ENCODE measurements at places on chromosomes 5 and 9. TPM values are rescaled to one million over a fixed set of nuclear protein-coding genes. Genes with fewer than 3 reads are reported as not detected.

DNA sequence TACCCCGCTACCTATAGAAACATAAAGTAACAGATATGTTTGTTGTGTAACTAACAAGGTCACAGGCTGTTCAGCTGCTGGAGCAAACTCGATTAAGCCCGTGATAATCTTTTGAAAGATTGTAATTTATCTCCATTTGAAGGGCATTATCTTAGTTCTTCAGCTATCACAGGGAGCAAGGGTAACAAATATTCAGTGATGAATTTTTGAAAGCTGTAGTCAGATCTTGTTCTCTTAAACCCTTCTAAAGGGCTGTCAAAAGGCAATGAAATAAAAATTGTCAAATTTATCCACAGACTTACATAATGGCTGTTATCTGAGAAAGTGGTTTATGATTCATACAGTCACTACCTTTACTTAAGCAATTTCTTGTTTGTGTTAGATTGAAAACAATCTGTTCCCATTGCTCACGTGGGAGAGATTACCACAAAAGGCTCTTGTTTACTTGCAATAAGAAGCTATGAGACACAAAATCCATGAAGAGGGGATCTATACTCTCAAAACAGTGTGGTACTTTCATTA, 78.3 kb upstream of the ZNF608 start:
- DNase-seq: peak; percentile 67

GPX8 gene
- total RNA-seq: 112 TPM

GRCh38 chr5:67989456-67989855, 226.1 kb upstream of the PIK3R1 start:
- DNase-seq: no peak

DNA sequence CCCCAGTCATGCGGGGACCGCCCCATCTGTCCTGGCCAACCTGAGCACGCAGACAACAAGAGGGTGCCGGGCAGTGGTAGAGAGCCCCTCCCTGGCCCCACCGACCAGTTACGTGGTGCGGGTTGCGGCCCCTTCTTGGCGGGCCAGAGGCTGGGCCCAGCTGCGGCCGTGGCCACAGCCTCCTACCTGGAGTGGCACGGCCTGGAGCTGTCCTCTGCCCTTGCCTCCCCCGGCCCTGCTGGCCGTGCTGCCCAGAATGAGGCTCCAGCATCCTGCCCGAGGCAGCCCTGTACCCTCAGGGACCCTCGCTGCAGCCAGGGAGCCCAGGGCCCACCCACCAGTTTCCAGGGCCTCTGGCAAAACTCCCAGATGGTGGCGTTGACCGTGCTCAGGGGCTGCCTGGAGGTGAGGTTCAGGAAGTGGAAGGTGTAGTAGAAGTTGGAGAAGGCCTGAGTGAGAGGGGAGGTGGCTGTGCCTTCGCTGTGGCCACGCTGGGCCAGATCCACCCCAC, 5.7 kb downstream of the ENTPD8 start:
- no peak for DNase-seq

GM2A gene
- 34.2 TPM for total RNA-seq

DNA sequence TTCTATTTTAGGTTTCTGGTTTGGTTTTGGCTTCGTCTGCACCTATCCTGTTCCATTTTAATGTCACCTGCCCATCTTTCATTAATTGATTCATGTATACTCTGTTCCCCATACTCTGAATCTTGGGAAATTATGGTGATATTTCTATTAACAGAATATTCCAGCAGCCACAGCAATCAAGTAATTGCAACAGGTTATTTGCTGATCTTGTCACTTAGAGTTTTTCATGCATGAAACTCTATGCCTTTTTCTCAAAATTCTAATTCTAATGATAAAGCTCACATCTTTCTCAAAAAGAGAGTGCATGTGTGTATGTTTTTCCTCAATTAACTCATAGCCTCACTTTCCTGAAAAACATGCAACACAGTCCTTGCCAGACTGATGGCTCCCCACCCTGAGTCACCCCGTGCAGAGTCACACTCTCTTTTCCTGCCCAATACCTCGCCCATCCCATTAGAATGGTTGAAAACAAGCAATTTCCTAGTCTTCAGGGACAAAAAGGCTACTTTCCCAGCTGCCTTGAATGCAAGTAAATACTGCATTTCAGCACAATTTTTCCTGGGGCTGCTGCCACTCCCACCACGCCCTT, 15.6 kb downstream of the GFRA3 start:
- DNase-seq: no peak

CXCL14 gene
- total RNA-seq: not detected

CYSRT1 gene
- total RNA-seq: 5.1 TPM

- no peak for DNase-seq
Measured at GRCh38 chr9:91765296-91765695, 184.7 kb downstream of the ROR2 start.

GRCh38 chr5:125210242-125210947, 464.0 kb upstream of the ZNF608 start:
- no peak for DNase-seq

DBH gene
- 0.02 TPM for total RNA-seq

GRCh38 chr5:1729641-1730486, 69.8 kb downstream of the MRPL36 start:
- DNase-seq: no peak

- no peak for DNase-seq
Measured at GRCh38 chr5:149904293-149904886, 40.2 kb downstream of the PDE6A start.

DNA sequence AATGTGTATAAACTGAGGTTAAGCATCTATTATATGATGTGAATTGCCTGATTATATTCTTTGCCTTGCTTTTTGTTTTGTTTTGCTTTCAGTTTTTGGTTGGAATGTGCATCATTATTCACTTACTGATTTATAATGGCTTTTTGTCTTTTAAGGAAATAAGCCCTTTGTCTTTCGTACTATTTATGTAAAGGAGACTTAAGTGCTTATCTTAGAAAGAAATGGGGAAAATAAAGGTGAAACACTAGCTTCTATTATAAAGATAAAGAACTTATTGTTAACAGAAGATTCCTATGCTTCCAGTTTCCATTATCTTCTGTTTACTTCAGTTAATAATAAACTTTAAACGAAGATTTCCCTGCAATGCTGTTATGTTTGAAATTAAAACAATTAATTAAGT, 23.3 kb downstream of the COX7C start:
- DNase-seq: no peak

DNA sequence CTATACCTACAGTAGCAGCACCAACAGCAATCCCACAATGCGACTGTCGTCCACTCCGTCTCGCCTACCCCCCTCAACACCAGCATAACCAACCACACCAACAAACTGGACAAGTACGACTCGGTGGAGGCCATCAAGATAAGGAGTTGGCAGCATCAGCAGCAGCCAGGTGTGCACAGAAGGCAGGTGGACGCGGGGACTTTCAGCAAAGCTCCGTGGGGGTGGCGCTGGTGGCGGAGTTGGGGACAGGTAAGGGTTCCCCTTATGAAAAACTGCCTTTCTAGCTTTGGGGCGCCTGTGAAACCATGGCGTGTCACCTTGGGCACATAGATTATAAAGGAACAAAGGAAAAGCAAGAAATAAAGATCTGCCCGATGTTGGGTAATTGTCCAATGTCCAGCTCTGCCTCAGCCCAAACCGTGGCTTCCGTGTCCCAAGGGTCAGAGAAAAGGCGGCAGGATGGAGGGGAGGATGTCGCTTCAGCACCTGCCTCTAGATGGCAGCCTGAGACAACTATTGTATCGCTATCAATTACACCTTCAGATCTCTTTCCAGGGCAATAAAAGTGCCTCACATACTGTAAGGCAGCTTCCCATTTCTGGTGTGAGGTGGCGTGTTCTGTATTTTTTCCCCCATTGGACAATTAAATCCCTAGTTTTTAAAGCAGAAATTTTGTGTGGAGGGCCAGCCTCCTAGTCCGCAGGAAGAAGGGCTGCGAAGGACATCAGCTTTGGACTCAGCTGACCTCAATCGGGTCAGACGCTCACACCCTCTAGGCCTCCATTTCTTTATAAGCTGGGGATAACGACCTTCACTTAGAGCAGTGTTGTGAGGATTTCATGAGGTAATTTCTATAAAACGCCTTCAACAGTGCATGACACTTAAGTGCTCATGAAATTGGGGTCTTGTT, 58.8 kb downstream of the MTRR start:
- DNase-seq: peak; percentile 76

DNA sequence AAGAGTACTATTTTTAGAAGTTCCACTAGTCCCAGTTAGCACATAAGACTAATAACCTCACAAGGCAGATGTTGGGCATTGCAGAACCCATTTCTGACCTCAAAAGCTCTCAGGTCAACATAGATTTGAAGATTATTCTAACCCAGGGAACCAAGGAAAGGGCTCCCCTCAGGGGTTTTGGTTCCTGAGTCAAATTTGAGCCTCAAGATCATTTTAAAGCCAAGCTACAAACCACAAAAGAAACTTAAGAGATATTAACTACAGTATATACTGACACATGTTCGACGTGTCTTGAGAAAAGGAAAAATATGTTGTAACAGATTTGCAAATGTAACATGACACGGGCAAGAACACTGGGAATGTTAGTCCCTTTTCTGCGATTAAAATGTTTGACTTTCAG, 88.6 kb downstream of the GNAQ start:
- DNase-seq: no peak

GRCh38 chr5:168327019-168327421, 35.6 kb downstream of the WWC1 start:
- no peak for DNase-seq

GRCh38 chr5:173880306-173880985, 7.7 kb upstream of the CPEB4 start:
- peak; percentile 30 for DNase-seq

CYLC2 gene
- not detected for total RNA-seq

HABP4 gene
- total RNA-seq: 51.5 TPM

OTP gene
- not detected for total RNA-seq

- DNase-seq: peak; percentile 39
Measured at GRCh38 chr5:166906991-166907713, 1384.3 kb upstream of the WWC1 start.

SLC6A3 gene
- total RNA-seq: not detected

DNA sequence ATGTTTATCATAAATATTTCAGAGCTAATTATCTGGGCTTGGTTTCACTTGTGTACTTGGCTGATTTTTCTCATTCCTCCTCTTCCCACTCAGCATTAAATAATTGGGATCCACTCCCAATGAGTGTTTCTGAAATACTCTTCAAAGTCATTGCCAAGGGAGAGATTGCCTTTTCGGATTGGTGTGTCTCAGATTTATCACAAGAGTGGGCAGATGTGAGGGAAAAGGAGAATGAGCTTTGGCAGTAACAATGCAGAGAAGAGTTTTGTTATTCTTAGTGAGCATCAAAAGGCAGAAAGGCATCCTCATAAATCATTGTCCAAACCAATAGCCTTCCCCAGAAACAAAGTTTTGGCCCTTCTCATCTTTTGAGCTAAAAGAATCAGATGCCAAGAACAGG, 79.2 kb downstream of the SEMA5A start:
- no peak for DNase-seq

TRIP13 gene
- total RNA-seq: 92.9 TPM

DNA sequence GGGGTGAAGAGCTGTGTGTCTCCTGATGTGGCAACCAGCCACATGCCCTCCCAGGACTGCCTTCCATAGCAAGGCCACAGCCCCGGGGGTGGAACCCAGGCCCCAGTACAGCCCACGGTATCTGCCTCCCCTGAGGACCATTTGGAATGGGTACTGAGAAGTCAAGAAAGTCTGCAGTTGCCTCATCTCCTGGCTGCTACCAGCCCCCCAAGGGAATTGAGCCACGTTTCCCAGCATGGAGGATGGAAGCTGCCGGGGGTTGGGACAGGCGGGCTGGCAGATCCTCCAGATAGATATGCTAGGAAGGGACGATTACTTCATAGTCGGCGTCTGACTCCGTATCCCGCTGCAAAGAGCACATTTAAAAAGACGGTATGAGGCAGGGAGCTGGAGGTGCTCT, 5.5 kb upstream of the DMRT2 start:
- DNase-seq: no peak

- DNase-seq: no peak
Measured at GRCh38 chr5:141484641-141485311, at the start of gene PCDHGC4. Gene PCDHGC4, plus strand, starts transcription at chr5:141485030. Its CDS starts 144 bp downstream, at chr5:141485174.

FGF10 gene
- 0.16 TPM for total RNA-seq

TRAPPC13 gene
- total RNA-seq: 45.8 TPM

PIP5K1B gene
- not detected for total RNA-seq

DNA sequence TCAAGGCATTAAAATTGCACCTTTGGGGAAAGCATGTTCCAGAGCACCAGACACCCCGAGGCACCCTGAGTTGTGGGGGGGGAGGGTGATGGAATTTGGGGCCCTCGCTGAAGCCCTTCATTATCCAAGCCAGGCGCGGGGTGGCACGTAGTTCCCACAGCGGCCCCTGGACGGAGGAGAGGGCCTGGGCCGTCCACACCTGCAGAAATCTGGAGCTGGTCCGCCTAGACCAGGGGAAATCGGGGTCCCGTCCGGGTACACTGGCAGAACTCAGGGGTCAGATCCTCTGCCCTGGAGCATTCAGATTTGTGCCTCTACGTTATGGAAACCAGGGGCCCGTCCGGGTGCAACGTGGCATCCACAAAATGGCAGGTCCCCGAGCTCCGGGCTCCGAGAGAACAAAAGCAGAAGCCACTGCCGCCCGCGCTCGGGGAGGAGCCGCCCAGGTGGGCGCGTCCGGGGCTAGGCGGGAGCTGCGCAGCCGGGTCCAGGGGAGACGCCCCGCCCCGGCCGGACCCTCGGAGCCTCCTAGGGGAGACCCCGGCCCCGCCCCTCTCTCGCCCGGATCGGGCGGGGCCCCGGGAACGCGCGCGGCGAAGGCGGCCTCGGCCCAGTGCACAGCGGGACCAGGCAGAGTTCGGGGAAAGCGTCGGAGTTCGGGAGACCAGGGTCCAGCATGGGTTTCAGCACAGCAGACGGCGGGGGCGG, at the start of gene PLEKHG4B:
TSS of gene PLEKHG4B (plus strand) at position 613 of the 708 bp plus-strand sequence. CDS start at position 677, 64 bp downstream.
- no peak for DNase-seq

DNA sequence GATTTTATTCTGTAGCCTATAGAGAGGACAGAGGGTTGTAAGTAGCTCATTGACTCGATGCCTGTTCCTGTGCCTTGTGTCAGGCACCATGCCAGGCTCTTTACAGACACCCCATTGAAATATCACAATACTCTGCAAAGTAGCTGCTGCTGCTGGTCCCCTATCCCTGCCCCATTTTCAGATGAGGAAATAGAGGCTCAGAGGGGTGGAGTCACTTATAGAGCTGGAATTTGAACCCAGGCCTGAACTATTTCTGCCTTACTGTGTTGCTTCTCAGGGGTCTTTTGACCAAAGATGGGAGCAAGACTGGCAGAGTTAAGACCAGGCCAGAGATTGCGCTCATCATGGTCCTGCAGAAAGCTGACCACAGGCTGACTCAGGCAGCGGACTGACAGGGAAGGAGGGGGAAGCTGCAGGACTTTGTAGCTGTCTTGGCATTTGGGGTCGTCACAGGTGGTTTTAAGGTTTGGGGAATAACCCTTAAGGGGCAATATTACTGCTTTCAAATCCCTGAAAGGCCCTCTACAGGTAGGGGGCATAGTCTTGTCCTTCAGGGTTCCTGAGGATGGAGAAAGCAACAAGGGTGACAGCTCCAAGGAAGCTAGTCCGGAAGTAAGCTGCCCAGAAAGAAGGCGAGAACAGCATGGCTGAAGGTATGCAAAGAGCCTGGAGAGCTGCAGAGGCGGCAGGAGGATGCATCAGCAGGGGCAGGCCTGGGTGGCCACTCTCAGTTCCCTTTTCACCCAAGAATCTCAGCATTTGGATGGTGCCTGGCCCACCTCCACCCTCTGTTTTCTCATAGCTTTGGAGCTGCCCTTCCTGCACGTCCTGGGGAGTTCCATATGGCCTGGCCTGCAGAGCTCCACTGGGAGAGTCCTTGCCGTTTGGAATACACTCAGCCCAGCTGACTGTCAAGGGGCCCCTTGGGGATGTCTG, 18.3 kb upstream of the NDST1 start:
- DNase-seq: no peak

SHOC1 gene
- not detected for total RNA-seq

GRCh38 chr5:74055486-74056106, 429.6 kb downstream of the ARHGEF28 start:
- no peak for DNase-seq

KIF4B gene
- 0.02 TPM for total RNA-seq

RNF183 gene
- not detected for total RNA-seq
